ENCODE measurements at places on chromosomes 6 and 20. TPM values are rescaled to one million over a fixed set of nuclear protein-coding genes. Genes with fewer than 3 reads are reported as not detected.

Gene SLC44A4
- total RNA-seq, result not detected

Gene TULP1
- total RNA-seq, result not detected

Gene MAS1
- not detected for total RNA-seq

Gene OVOL2
- 1.0 TPM for total RNA-seq

Gene LPIN3
- total RNA-seq, result not detected

Gene NXT1
- 81.5 TPM for total RNA-seq

Gene ERVFRD-1
- not detected for total RNA-seq

- no peak for DNase-seq
Measured at GRCh38 chr6:31227143-31227542, 44.7 kb downstream of the HLA-C start.

DNA sequence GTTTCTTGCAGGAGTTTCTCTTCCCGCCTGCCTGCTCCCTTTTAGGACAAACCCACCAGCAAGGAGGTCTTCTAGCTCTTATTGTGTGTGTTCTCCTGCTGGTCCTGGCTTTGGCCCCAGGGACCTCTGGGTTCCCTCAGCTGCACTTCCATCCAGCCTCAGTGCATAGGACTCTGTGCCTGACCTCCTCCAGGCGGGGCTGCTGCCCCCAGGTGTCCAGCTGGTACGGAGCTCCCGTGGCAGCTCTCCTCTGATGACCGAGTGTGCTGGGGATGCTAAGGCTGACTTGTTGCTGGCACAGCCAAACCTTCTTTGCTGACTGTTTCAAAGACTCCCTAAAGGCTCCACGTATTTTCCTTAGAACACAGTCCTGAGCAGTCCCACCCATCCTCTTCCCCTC, 167.6 kb upstream of the PROKR2 start:
- DNase-seq, result no peak

- no peak for DNase-seq
Measured at GRCh38 chr6:39850736-39851297, 58.6 kb downstream of the DAAM2 start.

DNA sequence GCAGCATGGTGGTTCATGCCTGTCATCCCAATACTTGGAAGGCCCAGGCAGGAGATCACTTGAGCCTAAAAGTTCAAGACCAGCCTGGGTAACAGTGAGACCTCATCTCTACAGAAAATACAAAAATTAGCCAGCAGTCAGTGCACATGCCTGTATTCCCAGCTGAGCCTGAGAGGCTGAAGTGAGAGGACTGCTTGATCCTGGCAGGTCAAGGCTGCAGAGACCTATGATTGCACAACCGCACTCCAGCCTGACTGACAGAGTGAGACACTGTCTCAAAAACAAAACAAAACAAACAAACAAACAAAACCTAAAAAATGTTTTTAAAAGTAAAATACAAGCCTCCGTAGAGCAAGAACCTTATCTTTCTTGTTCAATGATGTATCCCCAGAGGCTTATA, 6.0 kb downstream of the CEP85L start:
- DNase-seq, result no peak

DNA sequence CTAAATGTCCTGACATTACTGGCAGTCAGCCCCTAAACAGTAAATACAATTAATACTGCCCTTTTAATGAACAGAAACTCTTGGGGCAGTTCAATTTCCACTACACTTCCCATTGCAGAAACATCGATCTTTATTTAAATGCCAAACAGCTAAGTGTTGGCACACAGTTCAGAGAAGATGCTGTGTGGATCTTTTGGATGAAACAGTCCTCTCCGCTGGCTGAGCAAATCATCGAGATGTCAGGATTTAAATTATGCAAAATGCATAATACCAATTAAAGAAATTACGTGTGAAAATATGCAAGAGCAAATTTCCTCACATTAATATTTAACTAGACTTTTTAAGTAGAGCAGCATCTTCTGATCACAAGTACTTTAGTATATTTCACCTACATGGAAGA, 132.6 kb downstream of the KIF16B start:
- no peak for DNase-seq

- DNase-seq, result no peak
Measured at GRCh38 chr20:14470231-14470899, 133.0 kb upstream of the FLRT3 start.

DNA sequence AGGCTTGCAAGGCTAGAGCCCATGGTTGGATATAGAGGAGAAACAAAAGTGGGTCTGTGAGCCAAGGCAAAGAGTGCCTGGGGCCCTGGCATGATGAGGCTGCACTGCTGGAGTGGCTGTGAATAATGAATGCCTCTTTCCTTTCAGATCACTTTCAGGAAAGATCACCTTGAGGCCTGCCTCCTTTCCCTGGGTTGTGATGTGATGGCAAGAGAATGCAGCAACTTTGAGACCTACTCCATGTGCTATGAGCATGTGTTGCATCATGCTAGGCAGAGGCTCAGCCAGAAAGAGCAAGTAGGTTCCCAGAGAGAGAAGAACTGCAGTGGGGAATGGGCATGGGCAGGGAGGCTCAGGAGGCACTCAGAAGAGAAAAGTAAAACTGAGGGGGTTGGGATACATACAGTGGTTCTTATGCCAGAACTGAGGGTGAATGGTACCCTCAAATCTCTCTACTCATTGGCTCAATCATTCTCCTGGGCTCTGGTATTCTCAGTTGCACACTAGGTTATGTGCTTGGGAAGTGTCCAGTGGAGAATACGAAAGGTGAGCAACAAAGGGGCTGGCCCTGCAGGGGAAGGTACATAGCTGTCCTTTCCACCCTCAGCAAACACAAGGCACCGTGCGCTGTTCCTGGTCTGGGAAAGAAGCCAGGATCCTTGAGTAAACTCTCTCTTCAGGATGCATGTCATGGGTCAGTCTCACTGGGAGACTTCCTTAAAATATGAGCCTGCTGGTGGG, 45.9 kb downstream of the CD164 start:
- peak; percentile 34 for DNase-seq

DNA sequence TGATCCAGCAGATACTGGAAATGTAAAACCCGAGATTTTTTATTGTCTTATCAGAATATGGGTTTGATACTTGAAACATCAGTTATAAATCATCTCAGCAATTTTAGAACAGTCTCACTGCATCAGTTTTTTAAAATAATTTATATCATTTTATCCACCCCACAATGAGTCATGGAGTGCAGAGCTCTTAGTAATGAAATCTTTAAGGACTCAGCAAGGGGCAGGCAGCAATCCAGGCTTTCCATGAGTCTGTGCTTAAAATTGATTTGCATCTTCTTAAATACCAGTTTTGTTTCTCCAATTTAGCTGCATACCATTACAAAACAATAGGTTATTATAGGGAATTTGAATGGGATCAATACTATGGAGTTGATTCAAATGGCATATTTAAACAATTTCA, 832.3 kb downstream of the C6orf118 start:
- DNase-seq, result no peak

GRCh38 chr6:70599187-70599586, 32.5 kb downstream of the SDHAF4 start:
- DNase-seq, result no peak

DNA sequence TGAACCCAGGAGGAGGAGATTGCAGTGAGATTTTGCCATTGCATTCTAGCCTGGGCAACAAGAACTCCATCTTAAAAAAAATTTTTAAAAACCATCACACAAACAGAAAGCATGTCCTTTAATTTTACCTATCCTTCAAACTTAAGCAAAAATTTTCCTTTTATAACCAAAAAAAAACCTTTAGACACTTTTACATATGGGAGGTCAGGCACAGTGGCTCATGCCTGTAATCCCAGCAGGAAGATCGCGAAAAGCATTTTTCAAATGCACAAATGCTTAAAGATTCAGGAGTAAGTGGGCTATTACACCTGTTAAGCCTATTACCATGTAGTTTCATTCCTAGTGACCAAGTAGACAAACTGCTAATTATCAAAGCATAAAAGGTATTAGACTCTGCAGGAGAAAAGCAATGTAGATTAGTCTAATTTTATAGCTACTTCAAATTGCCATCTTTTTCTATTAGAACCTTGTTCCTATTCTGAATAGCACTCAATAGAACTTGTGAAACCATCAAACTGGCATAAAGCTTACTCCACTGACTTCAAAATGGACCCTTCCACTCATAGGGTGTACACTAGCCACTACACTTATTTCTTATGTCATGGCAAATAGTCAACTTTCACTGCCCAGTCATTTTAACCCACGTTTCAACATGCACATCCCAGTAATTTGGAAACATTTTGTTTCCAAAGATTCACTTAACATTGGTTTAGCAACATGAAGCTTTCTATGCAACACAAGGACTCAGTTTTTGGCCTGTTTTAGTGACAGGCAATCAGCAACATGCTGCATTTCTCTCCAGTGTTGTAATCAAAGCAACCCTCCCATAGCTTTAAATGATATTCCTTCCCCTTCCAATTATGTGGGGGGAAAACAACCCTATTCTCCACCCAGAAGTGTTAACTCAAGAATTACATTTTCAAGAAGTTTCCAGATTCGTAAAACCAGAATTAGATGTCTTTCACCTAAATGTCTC, 4.0 kb downstream of the EEF1A1 start:
- DNase-seq, result no peak

All from Daoy (cell line).